ENCODE measurements at places on chromosomes 3 and 15. TPM values are rescaled to one million over a fixed set of nuclear protein-coding genes. Genes with fewer than 3 reads are reported as not detected.

GOLGA8J gene
- not detected for total RNA-seq

- DNase-seq: no peak
Observed at GRCh38 chr15:70186152-70186551, 88.4 kb upstream of the TLE3 start.

DNA sequence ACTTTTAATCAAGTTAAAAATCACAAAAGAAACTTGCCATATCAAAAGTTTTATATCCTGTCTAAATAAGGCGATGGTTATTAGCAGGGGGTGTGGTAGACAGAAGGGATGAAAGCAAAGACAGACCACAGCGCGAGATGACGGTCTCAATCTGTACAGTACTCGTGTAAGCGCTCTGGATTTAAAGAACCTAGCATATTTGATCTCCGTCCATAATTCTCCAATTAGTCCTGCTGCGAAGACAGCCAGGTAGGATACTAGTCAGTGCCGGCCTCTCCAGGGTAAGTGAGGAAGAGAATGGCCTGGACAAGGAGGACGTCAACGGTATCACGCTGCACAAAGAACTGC, 701 bp downstream of the SGO1 start:
- DNase-seq: peak; percentile 41

- no peak for DNase-seq
Observed at GRCh38 chr3:46892285-46893145, 15.0 kb downstream of the PTH1R start.
